ENCODE measurements at places on chromosomes 2 and 18.
A peak's percentile ranks its signal among the peaks of the same experiment; 100 is the strongest.

- no peak for DNase-seq
Observed at GRCh38 chr2:227853204-227853629, 18.2 kb upstream of the DAW1 start.

- no peak for DNase-seq
Observed at GRCh38 chr2:66436581-66437001, 1.7 kb downstream of the MEIS1 start.

DNA sequence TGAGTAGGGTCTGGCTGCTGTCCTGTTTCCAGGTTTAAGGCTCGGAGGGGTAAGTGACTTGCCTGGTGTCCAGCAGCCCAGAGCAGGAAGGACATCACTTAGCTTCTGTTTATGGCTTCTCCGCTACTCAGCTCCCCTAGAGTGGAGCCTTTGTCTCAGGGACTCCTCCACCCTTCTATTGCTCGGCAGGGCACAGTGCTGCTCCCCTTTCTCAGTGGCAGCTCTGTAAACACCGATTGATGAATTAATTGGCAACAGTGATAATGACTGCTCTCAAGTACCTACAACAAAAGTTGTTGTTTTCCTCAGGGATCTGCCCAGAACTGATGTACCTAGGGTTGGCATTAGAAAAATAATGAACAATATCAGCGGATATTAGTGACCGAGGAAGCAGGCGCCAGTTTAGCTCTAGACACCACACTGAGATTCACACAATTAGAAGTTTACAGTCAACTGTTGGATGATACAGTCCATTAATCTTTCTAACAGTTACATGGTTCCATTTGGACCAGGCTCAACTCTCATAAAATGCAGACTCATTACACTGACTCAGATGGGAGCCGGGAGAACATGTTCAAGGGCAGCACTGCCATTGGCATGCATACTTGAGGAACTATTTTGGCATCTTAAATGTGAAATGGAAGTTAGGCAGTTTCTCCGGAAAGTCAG, 265.7 kb downstream of the MTX2 start:
- no peak for DNase-seq

GRCh38 chr18:45254709-45255082, 360.6 kb upstream of the SLC14A2 start:
- no peak for DNase-seq

GRCh38 chr2:109685453-109685852, 71.3 kb downstream of the SOWAHC start:
- DNase-seq: no peak

DNA sequence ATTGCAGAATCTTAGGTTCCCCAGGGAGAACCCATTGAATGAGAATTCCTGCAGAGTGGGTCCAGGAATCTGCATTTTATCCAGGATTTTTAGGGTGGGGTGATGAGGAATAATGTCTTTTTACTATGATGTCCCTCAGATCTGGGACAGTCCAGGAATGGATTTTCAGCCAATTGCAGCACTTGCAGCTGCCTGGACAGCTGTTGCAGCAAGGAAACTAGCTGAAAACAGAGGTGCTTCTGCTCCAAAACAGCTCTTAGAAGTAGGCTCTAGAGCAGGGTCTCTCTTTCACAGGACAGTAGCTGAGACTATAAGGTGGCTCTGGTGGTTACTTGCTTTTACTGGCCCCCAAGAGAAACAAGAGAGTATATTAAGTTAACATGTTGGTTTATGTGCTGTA, 9.1 kb downstream of the GLI2 start:
- no peak for DNase-seq

DNA sequence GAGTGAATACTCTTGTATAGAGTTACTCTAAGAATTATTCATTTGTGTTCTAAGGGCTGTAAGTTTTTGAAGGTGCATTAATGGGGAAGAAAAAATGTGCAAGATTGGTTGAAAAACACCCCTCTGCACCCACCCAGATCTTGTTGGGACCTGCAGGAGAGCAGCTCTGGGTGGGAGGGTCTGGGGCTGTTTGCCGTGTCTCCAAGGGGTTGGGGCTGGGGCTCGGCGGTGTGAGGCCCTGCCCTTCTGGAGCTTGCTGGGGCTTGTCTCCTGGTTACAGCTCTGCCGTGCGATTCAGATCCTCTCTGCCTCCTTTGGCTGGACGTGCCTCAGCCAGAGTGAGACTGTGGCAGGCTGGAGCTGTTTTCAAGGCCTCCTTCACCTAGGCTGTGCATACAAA, 26.1 kb downstream of the IGFBP2 start:
- DNase-seq: no peak

DNA sequence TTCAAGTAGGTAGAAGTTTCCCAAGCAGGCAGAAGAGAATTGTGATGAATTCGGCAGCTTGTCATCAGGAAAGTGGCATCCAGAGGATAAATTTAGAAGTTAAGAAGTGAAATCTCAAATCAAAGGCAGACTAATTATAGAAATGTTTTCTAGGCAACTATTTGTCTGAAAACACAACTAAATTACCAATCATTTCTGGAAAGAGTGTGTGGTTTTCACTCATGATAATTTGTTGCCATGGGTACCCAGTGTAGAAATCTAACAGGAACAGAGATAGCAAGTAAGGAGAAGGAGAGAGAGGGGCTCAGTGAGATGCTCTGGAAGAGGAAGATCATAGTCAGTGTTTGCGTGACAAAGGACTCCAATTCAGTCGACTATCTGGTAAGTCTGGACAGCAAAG, 208.1 kb downstream of the NCKAP5 start:
- no peak for DNase-seq

DNA sequence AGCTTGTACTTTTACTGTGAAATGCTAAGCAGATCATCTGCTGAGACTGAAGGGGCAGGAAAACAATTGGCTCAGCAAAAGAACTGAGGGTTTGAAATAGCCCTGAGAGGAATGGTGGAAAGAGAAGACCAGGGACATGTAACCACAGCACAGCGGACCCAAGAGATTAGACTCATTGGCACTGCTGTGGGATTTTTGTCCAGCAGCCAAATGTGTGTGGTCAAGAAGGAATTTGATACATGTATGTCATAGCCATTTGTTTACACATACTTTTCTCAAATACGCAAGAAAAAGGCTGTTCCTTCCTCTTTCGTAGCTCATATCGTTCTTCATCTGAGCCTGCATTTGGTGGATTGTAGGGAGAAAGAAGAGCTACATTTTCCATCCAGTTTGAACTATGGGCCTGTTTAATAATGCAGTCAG, 73.8 kb downstream of the TRABD2A start:
- no peak for DNase-seq

DNA sequence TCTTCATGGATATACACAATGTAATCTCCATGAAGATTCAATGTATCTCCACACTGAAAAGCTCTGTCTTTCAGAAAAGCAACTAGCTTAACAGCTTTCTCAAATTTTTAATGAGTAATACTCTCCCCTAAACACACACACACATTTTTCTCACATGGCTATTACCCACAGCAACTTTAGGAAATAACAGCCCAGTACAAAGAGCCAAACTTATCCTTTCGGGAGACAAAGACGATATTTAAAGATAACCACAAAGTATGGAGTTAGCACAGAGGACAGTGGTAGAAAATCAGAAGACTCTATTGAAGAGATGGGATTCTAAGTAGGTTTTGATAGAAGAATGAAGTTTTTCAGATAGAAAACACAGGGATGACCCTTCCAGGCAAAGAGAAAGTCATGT, 394.9 kb upstream of the TRIB2 start:
- no peak for DNase-seq

- no peak for DNase-seq
Observed at GRCh38 chr18:57834616-57835015, 31.5 kb upstream of the ATP8B1 start.

DNA sequence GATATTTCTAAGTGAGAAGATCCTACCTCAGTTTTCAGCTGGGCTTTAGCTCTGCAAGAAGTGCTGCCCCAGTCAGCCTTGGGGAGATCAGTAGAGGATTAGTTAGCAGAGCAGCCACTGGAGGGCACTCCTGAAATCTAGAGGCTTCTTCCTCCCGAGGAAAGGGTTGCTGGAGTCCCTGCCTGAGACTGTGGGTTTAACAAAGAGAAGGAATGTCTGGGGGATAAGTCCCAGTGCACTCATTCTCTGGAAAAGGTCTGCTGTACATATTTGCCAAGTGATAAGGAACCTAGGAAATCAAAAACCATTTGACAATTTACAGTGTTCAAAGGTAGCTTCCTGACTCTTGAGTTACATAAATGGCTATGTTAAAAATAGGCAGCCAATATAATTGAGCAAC, 207.2 kb downstream of the SLC8A1 start:
- peak; percentile 12 for DNase-seq

DNA sequence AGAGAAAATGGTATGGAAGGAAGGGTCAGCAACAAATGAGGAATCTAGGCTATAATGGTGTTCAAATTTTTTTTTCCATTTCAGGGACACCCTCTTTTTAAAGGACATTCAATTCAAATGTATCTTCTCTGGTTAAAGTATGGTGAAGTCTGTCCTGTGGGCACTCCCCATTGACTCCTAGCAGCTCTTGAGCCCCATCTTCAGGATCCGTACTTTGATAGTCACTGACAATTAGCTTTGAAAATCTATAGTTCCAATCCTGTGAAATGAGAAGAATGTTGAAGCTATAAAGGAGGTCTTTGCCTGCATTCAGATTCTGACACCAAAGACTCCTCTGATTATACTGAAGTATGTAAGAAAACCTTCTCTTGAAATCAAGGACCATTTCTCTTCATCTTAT, 43.3 kb downstream of the KCNH7 start:
- peak; percentile 5 for DNase-seq

DNA sequence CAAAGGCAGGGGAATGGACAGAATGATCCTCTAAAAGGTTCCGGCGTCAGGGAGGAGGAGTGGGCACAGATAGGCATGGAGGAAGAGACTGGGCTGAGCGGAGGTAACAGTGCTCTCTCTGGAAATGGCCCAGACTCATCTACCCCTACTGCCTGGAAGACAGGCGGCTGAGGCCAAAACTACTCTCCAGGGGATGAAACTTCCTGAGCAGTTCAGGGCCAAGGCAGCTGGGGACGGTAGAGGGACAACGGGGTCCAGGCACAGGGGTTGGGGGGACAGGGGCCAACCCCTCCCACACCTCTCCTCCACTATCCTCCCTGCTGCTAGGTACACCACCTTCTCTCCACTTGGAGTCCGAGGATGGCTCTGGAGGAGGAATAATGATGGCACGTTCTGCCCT, 94.3 kb downstream of the TNS1 start:
- DNase-seq: no peak

GRCh38 chr2:60549238-60549927, 4.1 kb downstream of the BCL11A start:
- no peak for DNase-seq

DNA sequence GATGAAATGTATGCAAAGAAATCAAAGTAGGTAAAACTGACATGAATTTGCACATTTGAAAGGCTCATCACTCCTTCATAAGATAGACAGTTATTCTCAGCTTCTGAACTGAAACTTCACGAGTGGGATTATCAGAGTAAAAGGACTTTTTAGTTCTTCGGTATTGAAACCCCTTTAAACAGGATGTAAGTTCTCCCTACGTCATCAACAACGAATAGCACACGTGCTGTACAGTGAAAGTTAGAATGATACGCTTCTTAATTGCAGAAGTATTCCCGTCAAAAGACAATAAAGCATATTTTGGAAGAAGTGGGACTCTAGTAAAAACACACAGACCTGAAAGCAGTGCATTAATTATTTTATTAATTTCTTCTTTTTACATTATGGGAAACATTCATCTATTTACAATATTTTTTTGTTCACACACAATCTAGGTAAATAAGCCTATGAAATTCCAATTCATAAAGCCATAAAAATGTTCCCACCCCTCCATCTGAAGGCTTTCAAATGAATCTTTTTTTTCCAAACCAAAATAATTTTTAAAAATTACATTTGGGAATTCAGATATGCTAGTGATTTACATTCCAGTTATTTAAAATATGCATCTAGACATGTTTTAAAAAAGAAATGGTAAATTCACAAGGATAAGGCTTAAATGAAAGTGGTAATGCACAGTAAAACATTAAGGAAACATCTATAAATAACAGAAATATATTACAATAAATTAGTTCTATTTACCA, 45.9 kb downstream of the TGIF1 start:
- DNase-seq: no peak

DNA sequence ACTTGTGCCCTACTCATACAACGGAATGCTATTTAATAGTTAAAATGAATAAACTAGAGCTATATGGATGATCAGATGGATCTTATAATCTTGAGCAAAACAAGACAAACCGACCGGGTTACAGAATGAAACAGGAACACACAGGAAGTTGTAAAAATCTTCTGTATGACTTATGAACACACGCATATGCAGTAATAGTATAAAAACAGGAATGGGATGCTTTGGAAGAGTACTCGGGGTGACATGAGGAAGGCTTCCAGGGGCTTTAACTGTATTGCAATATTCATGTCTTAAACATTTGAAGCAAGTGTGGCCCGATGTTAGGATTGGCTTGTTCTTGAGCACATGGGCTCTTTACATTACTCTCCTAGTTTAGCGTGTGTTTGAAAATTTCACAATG, 14.9 kb upstream of the E2F6 start:
- DNase-seq: no peak

DNA sequence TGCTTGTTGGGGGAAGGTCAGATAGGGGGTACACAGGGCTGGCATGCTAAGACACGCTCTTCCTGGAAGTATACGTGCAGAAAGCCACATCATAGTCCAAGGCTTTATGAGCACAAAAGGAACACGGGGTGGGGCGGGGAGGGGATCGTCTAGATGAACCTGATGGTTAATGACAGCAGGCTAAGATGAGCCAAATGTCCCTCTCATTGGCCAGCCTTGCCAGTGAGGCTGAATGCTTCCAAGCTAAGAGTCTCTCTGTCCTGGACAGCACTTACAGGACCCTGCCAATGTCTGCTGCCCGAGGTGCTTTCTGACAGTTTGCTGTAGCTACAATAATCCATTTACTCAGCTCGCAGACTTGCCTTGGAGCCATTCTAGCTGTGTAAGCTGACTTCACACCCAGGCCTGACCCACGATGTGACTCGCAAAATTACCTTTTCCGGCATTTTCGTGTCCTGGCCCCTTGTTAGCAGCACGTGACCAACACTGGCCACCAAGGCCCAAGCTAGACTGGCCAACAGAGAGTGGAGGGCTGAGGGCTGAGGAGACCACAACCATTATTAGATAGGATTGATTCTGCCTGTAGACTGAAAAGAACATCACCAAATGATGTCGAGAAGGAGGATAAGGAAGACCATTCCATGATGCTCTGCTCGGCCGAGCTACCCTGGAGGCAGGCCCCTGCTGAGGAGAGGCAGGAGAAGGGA, 84.2 kb downstream of the MALT1 start:
- no peak for DNase-seq
